ENCODE measurements at places on chromosomes 1 and 21.

GRCh38 chr1:98651116-98651632 lies 10.3 kb upstream of the SNX7 start:
- no peak for DNase-seq

DNA sequence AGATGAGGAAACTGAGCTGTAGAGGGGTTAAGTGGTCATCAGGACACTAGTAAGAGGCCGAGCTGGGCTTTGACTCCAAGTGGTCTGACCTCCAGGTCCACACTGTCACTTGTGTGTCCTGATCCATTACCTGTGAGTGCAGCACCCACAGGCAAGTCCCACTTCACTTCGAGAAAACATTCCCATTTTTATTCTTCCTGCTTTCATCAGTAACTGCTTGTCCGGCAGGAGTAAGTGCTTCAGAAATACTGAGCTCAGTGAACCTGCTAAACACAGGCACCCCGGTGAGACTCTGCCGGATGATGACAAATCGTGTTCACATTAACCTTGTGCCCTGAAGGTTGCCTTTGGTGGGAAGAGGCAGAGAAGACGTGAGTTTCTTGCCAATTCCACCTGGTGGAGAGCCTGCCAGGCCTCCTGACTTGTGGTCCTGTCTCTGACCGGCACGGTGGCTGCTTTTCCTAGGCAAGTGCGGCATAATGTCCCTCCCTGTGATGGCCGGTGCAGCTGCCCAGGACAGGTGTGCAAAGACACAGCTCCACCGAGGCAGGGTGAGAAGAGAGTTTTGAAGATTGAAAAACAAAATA lies 29.4 kb downstream of the ZBTB18 start:
- no peak for DNase-seq

DNA sequence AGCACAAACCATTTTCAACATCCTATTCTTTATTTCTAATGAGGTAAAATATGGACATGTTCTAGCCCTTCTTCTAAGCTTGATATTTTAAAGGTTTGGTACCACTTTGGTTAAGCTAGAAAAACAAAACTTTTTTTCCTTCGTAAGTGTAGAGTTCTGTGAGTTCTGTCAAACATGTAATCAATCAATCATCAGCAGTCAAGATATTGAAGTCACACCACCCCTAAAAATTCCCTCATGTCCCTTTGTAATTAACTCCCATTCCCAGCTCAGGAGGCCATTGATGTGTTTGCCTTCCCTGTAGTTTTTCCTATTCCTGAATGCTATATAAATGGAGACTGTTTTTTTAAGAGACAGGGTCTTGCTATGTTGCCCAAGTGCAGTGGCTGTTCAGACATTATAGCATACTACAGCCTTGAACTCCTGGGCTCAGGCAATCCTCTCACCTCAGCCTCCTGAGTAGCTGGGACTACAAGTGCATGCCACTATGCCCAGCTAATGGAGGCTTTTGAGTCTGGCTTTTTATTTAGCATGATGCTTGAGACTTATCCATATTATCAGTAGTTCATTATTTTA lies 23.0 kb downstream of the IVNS1ABP start:
- no peak for DNase-seq

DNA sequence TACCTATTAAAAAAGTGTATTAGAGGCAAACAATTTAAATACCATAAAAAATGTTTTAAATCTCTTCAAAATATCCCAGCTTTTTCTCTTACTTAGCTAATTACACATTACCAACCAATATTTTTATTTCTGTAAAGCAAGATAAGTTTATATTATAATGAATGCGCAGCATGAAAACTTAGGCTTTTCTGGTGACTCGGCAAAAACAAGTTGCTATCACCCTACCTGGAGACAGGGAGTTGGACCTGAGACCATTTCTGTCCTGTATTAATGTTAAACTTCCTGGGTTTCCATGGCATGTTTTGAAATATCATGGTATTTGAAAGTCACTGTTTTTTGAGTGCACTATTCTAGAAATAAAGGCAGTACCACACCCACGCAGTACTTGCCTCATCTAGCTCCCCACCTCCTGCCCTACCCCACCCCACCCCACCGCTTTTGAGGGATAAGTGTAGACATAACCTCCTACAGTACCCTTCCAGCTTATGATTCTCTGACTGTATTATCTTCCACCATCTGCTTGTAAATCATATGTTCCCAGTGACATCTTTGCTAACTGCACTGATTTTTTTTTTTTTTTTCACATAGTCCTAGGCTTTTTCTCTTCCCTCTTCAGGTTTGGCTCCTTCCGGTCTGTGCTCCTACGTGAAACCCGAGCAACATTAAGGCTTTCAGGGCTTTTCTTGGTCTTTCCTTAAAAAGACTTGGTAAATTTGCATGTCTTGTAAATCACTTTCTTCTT lies 77.5 kb downstream of the PHTF1 start:
- no peak for DNase-seq

DNA sequence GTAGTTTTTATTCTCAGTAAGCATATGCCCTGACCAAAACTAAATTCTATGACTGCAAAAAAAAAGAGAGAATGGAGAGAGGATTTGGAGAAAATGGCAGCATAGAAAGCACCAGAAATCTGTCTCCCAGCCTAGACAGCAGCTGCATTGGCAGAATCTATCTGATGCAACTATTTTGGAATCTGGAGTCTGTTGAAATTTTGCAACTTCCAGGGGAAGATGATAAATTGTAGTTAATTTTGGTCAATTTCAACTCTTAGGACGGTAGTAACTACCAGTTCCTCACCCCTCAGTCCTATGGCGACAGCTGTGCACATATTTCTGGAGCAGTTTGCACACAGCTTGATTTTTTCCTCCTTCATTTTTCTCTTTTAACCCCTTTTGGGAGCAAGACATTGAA lies 10.9 kb downstream of the EXO5 start:
- no peak for DNase-seq

- DNase-seq, result no peak
These were observed 32.1 kb upstream of the CLIC4 start for GRCh38 chr1:24713176-24713575.

- DNase-seq, result no peak
These were observed 28.8 kb downstream of the PLEKHO1 start for GRCh38 chr1:150178548-150178947.

DNA sequence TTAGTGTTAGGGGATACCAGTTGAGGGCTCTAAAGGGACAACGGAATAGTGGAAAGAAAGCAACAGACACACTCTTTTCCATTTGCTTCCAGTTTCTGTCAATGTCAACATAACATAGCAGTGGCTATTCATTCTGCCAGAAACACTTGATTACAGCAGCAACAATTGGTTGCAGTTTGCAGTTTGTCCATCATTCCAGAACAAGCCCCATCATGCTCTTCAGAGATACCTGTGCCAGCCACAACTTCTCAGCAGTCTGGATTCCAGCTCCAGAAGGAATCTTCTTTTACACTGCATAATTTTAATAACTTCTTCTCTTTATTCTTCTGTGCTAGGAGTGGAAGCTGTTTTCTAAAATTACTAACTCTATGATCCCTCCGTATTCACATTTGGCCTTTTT lies 1521.4 kb downstream of the PLA2G4A start:
- no peak for DNase-seq

DNA sequence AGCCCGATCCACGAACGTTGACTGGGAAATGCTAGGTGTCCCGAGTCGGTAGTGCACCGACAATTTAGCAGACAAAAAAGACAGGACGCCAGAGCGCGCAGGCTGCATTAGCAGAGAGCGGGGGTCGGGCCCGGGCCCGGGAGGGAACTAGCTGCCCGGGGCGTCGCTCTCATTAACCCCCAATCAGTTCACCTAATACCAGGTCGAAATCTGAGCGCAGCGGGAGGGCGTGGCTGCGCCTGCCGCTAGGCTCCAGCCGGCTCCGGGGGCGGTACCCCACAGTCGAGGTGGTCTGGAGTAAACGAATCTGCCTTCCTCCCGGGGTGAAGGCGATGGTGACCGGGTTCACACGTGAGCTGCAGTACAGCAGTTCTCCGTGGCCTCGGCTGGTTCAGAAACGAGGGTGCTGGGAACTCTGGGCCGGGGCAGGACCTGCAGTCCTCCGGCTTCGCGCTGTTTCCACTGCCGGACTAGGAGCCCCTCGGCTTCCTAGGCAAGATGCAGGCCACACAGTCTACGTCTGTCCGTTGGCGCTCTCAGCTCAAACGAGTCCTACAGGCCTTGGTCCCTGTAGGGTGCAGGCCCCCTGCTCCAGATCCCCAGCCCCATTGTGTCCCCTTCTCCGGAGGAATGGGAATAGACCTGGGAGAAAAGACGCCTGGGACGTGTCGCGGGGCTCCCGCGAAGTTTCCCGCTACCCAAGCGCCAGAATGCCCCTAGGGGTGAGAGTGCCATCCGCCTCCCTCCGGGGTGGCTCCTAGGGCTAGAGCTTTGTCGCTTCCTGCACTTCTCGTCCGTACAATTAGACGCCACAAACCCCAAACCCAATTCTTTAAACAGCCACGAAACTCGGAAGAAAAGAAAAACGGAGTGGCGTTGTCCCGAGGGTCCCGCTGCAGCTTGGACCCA lies 2.0 kb downstream of the GFI1 start:
- DNase-seq, result no peak

GRCh38 chr1:150869683-150870082 lies 6.7 kb downstream of the ARNT start:
- no peak for DNase-seq

DNA sequence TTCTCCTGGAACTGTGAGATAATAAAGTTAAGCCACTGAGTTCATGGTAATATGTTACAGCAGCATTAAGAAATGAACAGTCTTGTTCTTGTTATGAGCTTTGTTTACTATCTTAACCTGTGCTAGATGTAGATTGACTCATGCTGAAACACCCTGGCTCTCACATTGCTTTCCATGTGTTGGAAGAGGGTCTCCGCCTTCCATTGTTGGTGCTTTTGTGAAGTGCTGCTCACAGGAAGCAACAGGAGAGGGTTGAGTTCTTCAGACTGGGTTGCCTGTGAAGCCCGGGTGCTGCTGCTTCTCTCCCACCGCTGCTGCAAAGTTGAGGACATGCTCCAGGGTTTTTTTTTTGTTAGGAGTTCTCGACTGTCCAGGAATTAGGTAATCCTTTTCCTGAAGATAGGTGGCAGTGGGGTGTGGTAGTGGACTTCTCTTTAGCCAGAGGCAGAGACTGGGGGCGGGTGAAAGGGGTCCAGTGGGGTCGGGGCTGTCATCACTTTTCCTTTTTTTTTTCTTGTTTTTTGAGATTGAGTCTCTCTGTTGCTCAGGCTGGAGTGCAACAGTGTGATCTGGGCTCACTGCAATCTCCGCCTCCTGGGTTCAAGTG lies 28.7 kb upstream of the HMGN1 start:
- DNase-seq, result no peak

DNA sequence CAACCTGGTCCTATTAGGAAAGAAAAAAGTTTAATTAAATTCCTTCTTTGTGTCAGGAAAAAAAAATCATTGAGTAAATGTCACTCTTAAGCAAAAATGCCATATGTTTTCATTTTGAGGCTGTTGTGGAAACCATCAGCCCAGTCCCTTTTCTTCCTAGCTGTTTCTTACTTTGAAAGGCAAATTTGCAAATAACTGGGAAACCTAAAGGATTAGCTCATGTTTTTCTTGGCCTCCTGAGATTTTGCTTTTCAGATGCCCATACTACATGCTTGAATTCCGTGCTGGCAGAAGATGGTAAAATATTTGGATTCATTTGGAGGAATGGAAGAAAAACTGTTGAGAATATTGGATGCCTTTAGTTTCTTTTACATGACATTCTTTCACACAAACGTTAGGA lies 182.1 kb upstream of the ADAMTS5 start:
- DNase-seq, result no peak

- DNase-seq, result no peak
These were observed 262.4 kb downstream of the USP25 start for GRCh38 chr21:15992171-15992570.

DNA sequence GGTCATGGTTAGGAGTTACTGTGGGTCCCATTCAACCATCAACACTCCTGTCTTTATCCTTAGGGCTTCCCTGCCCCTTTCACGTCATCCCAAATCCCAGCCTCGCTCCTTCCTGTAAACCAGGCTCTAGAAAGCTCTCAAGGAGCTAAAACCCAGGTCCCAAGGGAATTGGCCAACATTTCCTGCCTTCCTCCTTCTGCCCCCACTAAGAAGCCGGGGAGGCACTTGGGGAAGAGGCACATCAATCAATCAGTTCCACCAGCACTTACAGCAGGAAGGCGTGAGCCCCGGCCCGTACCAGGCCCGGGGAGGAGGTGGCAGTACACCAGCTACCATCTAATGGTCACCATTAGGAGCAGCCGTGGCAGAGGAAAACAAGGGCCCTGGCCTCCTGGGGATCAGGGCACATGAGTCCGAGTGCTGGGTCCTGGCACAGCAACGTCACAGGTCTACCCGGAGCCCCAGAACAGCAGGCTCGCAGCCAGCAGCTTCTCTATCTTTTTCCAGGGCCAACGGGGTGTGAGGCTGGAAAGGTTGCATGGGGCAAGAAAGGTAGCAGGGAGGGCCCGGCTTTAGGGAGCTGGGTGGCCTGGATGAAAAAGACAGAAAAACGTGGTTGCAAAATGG lies 108.6 kb downstream of the CASZ1 start:
- DNase-seq, result no peak

- DNase-seq, result no peak
These were observed 9.4 kb downstream of the IL23R start for GRCh38 chr1:67175530-67176087.

DNA sequence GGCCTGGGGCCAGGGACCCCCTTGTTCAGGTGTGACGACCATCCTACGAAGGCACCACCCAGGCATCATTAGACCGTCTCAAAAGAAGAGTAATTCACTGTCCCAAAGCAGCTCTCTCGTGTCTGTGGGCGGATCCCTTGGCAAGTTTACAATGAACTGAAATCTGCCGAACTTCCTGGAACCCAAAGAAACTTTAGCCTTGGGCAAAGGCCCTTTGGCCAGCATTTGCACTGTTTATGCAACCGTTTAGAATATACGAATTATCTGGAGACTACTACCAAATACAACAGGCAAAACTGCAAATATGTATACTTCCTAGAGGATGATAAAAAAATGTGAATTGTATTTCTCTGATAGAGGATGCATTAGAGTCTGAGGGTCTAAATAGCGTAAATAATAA lies 1.4 kb upstream of the SOD1 start:
- DNase-seq, result no peak

GRCh38 chr1:11525151-11525505 lies 46.2 kb downstream of the DISP3 start:
- no peak for DNase-seq
